ENCODE measurements at places on chromosomes 5 and 9. TPM values are rescaled to one million over a fixed set of nuclear protein-coding genes. Genes with fewer than 3 reads are reported as not detected.

MARVELD2 gene
- 0.66 TPM for polyA plus RNA-seq

CER1 gene
- not detected for polyA plus RNA-seq

TEX48 gene
- not detected for polyA plus RNA-seq

ZNF454 gene
- polyA plus RNA-seq: 1.6 TPM

SLC4A9 gene
- 0.11 TPM for polyA plus RNA-seq

EGFLAM gene
- not detected for polyA plus RNA-seq

TSSK1B gene
- polyA plus RNA-seq: not detected

SLC2A8 gene
- 31.2 TPM for polyA plus RNA-seq

TAS2R1 gene
- polyA plus RNA-seq: not detected

ABHD17B gene
- 52.4 TPM for polyA plus RNA-seq

TSTD2 gene
- polyA plus RNA-seq: 3.4 TPM

RALGDS gene
- 0.67 TPM for polyA plus RNA-seq

PPP1R26 gene
- 0.62 TPM for polyA plus RNA-seq

SPATA9 gene
- 0.62 TPM for polyA plus RNA-seq

CATSPER3 gene
- polyA plus RNA-seq: not detected

PCA3 gene
- 3.6 TPM for polyA plus RNA-seq

SMIM33 gene
- not detected for polyA plus RNA-seq

LRRC19 gene
- not detected for polyA plus RNA-seq

S100Z gene
- not detected for polyA plus RNA-seq
